Stimulated activated CD4-positive, alpha-beta T cell treated with anti-CD3 and anti-CD28 coated beads, Interleukin-1b, Interleukin-23, amount 100 ng/mL, for 1 hour (primary cell): ENCODE measurements at places on chromosomes 1 and 21.

DNA sequence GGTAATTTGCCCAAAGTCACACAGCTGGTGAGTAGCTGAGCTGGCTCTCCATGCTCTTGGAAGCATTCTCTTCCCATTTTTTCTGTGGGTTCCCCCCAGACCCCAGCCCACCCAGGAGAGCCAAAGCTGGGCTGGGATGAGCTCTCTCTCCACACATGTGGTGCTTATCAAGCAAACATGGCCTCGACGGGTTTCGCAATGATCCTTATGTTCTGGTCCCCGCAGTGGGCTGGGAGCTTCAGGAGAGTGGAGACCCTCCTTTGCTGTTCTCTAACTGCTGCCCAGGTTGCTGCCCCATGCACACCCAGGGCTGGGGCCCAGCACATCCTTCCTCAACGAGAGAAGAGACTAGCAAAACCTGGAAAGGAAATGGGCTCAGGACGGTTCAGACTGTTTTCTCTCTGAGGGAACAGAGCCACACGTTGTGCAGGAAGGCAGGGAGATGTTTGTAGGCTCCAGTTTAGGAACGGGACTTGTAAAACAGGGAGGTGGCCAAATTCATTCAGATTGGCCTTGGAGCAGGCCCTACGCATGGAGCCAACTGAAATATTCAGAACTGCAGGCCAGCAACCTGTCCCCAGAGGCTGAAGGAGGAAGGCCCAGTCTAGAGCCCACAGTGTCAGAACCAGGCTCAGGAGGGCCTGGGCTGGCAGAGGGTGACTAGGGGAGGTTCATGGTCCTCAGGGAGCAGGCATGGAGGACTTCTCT, 27.2 kb upstream of the CSF1 start:
- DNase-seq: no peak

DNA sequence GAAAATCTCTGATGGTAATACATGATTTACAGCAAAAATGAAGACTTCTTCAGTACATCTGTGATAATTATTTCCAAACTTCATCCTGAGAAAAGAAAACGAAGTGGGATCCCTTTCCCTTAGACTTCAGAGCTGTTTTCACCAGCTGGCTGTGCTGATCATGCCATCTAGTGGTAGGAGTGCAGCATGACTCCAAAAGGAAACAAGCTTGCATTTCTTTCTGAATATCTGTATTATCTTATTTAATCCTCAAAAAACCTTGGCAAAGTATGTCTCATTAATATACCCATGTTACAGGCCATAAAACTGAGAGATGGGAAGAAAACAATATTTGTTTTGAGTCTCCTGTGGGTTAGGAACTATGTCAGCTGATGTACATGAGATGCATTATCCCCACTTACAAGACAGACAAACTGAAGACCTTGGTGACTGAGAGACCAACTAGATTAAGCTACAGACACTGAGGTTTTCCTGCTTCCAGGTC, 9.8 kb upstream of the GJA8 start:
- no peak for DNase-seq

DNA sequence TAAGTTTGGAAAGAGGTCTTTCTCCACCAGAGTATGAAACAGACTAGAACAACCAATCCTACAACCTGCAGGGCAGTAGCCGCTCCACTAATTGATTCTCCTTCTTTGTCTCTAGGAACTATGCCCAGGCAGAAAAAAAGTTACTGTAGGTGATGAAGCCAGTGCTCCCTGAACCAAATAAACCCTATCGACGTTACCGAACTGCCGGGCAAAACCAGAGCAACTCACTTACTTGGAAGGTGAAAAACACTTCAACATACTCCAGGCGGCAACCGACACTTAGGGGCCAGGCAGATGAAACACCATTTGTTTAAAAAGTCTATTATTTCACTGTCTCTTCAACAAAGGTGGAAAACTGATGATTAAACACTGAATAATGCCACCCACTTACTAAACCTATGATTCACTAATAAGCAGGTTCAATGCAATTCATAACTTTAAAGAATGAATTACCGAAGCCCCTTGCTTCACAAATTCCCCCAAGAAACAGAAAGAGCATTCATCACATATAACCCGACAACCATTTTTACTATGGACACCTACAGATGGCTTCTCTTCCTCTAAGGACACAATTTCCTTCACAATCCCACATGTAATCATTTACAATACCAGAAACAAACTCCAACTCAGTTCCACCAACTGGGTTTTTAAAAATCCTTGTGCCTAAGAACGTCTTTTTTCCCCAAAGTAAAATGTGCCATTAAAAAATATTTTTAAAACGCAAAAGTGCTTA, 1.6 kb downstream of the NRIP1 start:
- DNase-seq: no peak

DNA sequence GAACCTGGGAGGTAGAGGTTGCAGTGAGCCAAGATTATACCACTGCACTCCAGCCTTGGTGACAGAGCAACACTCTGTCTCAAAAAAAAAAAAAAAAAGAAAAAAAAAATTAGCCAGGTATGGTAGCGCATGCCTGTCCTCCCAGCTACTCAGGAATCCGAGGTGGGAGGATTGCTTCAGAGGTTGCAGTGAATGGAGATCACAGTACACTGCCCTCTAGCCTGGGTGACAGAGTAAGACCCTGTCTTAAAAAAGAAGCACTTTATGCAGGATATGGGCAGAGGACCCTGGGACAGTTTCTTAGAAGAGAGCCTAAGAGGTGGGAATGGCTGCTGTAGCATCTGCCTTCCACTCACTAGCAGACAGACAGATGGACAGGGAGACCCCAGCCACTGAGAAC, 23.0 kb downstream of the IQGAP3 start:
- no peak for DNase-seq

- DNase-seq: no peak
These were observed 88.0 kb upstream of the ADAR start for GRCh38 chr1:154695985-154696384.

GRCh38 chr1:35535243-35535642, 22.0 kb downstream of the KIAA0319L start:
- DNase-seq: no peak

DNA sequence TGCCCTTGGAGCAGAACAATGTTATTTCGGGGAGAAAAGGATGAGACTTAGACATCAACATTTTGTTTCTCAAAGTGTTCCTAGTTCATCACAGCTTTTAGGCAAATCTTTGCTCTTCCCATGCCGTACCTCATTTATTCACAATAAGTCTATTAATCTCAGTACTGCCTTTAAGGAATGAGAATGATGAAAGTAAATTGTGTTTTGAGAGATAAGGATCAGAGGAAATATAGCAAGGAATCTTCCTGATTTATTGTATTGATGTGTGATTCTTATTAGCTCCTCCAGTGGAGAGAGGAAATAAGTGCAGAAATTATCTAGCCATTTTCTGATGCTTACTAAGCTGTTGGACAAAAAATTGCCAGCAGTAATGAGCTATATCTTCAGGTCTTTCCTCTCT, 2.0 kb downstream of the POLR3C start:
- DNase-seq: no peak

GRCh38 chr1:81407000-81407821, 393.5 kb upstream of the ADGRL2 start:
- no peak for DNase-seq

DNA sequence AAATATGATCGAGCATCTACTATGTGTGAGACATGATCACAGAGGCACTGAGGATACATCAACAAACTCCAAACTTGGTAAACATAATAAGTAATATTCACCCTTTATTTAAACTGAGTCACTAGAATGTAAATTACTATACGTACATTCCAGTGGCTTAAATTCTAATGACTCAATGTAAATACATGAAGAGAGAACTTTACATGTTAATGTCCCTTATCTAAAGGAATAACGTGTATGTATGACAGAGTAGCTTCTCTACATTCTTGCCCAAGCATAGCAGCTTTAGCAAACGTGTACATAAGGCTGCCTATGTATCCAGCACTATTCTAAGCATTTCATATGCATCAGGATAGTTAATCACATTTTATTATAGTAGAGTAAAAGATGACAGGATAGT, 111.8 kb upstream of the CYYR1 start:
- no peak for DNase-seq

GRCh38 chr21:25572861-25573310, 34.4 kb downstream of the MRPL39 start:
- DNase-seq: no peak

GRCh38 chr1:199282751-199283305, 644.0 kb downstream of the PTPRC start:
- DNase-seq: no peak

DNA sequence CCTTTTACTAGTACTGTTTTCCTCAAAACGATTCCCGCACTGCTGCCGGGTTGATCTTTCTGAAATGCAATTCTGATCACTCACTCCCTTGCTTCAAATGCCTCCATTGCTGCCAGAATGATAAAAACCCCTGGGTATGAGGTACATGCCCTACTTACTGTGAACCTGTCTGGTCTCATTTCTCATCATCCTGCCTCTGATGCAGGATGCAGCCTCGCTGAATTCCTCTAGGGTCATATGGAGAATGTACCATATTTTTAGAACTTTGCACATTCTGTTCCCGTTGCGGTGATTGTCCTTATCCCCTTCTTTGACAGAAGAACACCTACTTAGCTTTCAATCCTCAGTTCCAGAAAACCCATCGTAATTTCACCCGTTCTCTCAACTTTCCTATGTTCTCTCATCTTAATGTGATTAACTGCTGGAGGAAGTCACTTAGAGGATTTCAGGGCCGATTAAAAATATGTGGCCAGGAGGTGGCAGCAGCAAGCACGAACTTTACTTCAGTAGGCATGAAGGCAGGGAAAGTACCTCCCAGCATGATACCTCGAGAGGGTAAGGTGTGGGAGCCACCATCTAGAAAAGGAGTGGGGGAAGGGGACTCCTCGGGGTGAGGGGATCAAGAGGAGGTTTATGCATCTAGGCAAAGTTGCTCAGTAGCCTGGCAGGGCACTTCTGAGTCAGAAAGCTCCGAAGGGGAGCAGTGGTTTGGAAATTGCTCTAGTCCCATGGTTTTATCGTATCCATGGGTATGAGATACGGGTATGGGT, 361.5 kb upstream of the ZP4 start:
- DNase-seq: no peak

DNA sequence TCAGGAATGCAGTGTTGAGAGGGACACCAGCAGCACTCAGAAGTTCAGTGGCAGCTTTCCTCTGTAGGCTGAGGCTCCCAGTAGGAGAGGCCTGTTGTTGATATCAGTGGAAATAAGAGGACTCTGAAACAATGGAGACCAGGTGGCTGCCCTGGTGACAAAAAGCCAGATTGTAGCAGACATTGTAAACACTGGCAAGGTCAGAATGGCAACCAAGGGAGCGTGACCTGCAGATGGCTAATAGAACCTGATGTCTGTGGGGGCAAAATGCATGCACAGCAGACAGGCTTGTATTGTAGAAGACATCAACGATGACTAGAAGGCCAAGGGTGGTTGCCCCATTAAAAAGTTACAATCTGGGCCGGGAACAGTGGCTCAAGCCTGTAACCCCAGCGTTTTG, 53.1 kb upstream of the GPR37L1 start:
- DNase-seq: no peak

- no peak for DNase-seq
These were observed 719 bp downstream of the MFAP2 start for GRCh38 chr1:16979475-16980327.

GRCh38 chr1:68166348-68166747, 66.0 kb downstream of the WLS start:
- no peak for DNase-seq

GRCh38 chr1:170354246-170354645, 177.7 kb upstream of the GORAB start:
- no peak for DNase-seq

DNA sequence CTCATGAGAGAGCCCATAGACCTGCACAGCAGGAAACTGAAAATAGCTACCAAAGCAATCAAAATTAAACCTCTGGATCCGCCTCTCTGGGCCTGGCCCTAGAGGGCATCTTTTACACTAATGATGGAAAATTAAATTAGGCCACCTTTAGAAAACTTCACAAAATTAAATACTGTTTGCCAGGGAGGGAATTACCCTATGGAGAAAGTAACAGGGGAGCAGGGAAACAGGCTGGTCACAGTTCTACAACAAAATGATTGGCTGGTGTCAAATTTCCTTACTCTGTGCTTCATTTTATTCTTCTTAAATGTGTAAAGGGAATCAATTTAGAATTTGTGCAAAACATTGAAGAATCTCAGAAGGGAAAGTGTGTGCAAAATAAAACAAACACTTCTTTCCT, 62.4 kb downstream of the SPATA46 start:
- no peak for DNase-seq

DNA sequence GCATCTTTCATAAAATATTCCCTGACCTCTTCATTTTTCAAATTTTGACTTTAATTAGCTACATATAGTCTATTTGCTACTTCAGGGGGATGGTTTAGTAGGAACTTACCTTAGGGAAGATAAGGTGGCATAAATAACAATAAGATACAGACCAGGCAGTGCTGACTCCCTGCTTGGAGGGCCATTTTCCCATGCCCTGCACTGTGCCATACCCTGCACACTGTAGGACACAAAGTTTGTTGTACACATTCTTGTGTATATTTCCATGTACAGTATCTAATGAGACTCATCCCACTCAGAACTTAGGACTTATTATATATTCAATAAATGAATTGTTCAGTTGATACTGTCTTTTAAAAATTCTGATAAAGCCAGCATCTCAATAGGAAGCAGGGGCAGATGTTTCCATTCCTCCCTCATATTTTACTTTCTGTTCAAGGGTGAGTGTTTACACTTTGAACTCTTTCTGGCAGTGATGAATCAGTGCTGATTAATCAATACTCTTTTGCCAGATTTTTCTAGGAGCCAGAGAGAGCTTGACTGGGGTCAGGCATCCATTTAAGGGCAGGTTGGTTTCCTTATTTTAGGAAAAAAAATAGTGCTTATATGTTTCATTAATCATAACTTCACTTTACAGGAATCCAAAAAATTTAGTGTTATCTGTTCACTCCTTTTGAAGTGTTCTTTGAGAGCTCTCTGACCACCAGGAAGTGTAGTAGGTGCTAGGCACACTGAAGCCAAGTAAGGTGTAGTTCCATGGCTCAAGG, 30.6 kb downstream of the MPZL1 start:
- no peak for DNase-seq

GRCh38 chr1:181660621-181661020, 177.3 kb downstream of the CACNA1E start:
- DNase-seq: no peak

GRCh38 chr1:54705153-54705552, 10.5 kb upstream of the TTC4 start:
- no peak for DNase-seq

DNA sequence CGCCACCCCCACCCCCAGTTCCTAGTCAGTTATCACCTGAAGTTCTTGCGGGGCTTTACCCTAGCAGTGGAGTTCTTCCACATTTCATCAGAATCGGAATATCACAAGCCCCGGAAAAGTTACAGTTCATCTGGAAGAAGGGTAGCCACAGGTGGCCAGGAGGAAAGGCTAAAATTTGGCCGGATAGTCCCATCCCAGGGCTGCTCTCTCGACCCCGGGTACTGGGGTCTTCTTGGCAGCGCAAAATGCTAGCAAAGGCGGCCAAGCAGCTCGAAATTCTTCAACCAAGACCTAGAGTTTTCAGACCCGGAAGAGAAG, 7.9 kb downstream of the HLX start:
- no peak for DNase-seq

GRCh38 chr1:79042117-79042516, 35.6 kb upstream of the ADGRL4 start:
- no peak for DNase-seq
